HepG2 (cell line): ENCODE measurements at places on chromosomes 11 and 22.
A peak's percentile ranks its signal among the peaks of the same experiment; 100 is the strongest.

DNA sequence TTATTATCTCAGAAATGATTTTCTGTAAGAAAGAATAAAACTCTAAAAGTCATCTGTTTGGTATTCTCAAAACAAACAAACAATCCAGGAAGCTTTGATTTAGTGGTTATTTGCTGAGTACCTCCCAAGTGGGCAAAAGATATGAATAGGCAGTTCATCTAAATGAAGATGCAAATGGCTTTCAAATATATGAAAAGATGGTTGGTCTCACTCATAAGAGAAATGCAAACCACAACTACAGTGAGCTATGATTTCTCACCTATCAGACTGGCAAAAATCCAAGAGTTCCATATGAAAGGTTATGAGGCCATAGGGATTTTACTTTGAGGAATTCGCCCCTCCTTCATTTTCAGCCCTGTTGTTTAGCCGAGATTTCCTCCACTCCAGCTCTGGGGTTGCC, 11.3 kb upstream of the P2RY2 start:
- DNase-seq = no peak

GRCh38 chr11:114228435-114229411, 67.5 kb upstream of the NNMT start:
- DNase-seq = no peak

DNA sequence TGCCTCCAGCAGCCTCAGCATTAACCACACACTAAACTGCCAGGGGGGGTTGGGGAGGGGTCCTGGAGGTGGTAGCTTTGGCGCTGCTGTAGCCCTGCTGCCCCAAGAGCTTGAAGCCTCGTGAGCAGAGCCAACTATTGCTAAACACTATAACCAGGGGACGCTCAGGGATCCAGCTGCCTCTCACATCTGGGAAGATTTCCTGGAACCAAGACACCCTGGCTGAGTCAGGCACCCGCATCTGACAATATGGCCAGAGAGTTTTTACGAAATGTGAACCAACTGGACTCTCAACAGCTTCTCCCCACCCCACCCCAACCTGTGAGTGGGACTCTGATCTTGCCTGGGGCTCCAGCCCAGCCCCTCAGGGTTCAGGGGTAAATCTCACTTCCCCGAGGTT, 14.3 kb downstream of the C1QTNF6 start:
- no peak for DNase-seq

DNA sequence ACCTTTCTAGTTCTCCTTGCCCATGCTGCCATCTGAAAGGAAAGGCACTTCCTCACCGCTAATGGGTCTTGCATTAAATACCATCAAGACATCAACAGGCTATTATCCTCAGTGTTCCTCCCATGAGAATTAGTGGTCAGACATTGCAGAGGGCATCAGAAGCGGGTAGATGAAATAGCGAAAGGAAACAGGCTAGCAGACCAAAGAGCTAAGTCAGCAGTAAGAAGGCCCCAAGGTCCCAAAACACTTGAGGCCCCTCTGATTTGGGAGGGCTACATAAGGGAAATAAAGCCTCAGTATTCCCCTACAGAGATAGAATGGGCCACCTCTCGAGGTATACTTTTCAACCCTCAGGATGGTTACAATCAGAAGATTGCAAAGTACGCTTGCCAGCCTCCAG, 12.9 kb downstream of the KCNJ11 start:
- no peak for DNase-seq

DNA sequence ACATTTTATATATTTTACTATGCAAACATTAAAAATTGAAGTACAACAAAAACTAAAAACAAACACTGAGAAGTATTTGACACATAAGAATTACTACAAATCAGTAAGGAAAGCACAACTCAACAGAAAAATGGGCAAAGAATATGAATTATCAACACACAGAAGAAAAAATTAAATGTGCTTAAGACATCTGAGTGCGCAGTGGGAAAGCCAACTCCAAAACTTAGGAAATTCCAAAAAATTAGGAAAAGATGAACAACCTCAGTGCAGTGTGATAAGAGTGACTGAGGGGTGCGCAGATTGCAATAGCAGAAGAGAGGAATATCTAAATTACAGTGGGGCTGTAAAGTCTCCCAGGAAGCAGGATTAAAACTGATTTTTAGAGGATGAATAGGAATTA, 1.9 kb upstream of the TMEM41B start:
- DNase-seq = no peak

GRCh38 chr22:32583921-32584335, 109.3 kb downstream of the FBXO7 start:
- peak; percentile 81 for DNase-seq

- no peak for DNase-seq
These were observed 20.5 kb downstream of the PAX6 start for GRCh38 chr11:31790649-31791048.

DNA sequence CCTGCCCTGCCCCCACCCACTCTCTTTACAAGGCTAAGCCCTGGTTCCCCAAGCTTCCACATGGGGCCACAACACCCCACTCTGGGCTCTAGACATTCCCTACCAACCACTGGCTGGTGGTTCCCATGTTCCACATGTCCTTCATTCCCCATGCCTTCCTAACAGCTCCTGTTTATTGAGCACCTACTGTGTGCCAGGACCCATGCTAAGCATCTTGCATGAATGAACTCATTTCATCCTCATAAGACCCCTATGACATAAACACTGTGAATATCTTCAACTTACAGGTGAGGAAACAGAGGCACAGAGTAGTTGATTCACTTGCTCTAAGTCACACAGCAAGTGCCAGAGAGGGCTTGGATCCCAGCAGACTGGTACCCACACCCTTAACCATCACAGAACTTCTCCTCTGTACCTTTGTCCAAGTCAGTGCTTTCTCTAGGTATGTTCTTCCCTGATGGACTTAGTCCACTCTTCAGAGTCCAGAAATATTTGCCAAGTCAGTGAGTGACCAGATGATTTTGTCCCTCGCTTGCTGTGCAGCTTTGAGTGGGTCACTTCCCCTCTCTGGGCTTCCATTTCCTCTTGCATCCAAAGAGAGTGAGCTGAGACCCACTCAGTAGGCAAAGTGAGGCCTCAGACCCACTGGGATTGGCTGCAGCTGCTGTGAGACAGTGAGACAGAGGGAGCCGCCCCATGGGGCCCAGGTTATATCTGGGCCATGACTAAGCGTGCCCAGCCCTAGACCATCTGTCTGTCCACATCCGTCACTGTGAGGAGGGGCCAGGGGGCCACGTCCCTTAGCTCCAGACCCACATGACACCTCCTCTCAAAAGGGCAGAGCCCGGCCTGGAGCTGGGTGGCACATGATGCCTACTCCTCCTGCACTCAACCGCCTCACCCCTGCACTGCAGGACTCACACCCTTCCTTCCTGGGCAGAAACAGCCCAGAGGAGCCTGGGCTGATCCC, 132.4 kb downstream of the MN1 start:
- peak; percentile 91 for DNase-seq

- DNase-seq = no peak
These were observed 301.1 kb downstream of the BLID start for GRCh38 chr11:121814962-121815361.

DNA sequence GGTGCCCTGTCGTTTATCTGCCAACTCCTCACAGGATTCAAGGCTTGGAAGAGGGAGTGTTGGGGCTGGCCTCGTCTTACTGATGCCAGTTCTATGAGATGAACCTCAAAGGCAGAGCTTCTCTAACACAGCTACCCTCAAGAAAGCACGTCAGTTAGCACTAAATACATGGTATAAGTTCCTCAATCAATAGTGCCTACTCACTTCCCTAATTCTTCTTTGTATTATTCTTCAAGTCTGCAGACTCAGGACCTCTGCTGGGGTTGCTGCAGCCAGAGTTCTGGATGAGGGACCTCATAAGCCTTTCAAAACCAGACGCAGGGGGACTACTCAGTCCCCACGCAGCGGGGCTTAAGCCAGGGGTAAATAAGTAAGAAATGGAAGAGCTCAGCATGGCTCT, 118.3 kb downstream of the VPREB1 start:
- no peak for DNase-seq

DNA sequence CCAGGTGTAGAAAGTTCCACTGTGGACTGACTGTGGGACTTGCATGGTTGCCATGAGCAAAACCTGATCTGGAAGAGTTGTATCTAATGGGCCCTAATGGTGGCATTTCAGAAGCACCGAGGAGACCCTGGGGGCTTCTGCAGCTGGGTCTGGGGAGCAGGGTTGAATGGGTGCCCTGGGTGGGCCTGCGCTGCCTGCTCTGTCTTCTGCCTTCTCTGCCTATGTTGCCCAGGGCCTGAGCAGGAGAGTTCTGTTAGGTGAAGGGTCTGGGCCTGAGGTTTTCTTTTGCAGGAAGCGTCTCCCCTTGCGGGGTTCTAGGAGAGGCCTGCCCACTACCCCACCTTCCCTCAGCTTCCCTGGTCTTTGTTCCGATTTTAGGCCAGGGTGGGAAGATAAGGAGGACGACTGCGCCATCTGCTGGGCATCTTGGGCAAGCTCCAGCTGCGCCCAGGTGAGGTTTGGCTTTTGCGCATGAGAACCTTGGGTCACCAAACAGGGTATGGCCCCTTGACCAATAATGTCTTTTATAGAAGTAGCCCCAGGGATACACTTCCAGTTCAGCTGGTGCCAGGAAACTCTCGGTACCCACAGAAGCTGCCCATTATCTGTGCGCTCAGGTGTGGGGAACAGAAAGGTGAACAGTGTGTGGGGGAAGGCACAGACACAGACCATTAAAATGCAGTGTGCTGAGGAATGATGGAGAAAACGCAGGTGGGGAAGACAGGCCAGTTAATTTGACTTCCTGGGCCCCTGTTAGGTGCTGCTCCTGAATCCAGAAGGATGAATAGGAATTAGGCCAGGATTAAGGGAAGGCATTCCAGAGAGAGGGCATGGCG, 23.2 kb downstream of the COMMD9 start:
- peak; percentile 16 for DNase-seq

DNA sequence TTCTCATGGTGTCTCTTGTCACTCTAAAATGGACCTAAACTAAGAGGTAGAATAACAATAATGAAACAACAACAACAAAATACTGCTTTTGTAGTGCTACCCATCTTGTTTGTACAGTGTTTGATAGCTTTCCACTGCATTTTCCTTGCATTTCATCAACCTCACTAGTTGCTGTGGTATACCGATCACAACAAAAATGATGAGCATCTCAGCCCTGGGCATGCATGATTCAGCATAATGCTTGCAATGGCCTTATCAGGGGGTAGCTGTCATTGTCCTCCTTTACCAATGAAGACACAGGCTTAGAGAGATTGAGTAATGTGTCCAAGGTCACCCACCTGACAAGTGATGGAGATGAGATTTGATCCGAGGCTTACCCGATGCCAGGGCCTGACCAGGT, 682.5 kb downstream of the NTM start:
- no peak for DNase-seq

DNA sequence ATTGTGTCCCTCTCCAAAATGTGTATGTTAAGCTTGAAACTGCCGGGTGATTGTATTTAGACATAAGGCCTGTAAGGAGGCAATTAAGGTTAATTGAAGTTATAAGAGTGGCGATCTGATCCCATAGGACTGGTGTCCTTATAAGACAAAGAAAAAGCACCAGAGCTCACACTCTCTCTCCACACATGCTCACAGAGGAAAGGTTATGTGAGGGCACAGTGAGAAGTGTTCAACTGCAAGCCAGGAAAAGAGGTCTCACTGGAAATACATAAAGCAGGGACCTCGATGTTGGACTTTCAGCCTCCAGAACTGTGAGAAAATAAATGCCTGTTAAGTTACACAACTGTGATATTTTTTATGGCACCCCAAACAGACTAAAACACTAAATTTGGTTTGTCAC, 1233.8 kb upstream of the CNTN5 start:
- no peak for DNase-seq

DNA sequence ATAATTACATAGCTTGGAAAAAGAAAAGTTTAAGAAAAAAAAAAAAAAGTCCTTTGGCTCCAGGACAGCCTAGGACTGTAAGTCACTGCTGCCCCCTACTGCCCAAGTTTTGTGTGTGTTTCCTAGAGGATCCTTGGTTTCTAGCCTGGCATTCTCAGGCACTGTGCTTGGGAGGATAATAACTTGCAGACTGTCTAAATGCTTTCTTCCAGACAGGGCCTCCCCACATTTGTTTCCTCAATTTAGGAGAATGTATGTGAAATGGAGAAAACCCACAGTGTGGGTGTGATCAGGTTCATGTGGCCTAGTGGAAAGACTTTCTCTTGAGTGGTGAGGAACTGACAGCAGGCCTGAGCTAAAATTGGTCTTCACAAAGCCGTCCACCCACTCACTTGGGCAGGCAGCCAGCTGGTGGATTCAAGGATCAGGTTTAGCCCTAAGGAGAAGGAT, 191.0 kb downstream of the NAV2 start:
- DNase-seq = peak; percentile 60

DNA sequence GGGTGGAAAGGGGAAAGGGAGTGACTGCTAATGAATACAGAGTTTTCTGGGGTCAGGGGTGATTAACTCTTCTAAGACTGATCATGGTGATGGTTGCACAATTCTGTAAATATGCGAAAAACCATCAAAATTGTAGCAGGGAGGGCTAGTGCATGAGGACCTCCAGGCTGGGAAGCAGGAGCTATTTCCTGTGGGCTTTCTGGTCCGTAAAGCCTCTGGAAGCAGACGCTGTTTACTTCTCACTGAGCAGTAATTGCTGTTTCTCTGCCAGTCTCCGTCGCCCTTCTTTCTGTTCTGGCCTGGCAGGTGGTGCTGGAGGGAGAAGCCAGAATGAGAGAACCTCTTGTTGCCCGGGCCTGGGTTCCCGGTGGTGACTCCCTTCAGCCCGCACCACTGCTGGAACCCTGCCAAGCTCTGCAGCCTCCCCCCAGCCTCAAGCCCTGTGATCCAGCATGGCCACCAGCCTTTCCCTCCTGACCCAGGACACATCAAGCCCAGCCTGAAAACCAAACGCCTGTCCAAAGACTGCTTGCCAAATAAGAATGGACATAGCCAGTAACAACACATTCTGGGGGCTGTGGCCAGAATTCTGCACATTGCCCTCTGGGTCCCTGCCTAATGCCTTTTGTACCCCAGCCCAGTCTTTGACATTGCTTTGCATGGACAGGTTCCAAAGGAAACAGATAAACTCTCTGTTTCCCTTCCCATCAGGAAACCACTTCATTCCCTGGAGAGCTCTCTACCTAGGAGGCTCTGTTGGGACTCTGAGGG, 201.0 kb upstream of the NAV2 start:
- DNase-seq = no peak

- DNase-seq = no peak
These were observed 26.1 kb upstream of the CARD16 start for GRCh38 chr11:105071089-105071732.

GRCh38 chr11:47348859-47349258, 3.6 kb downstream of the MYBPC3 start:
- DNase-seq = peak; percentile 53

GRCh38 chr11:67581469-67581868, 2.1 kb upstream of the GSTP1 start:
- DNase-seq = peak; percentile 49

- DNase-seq = no peak
These were observed 5.9 kb upstream of the IL10RA start for GRCh38 chr11:117980280-117980679.
